ENCODE measurements at places on chromosomes 1 and 21. TPM values are rescaled to one million over a fixed set of nuclear protein-coding genes. Genes with fewer than 3 reads are reported as not detected.
A peak's percentile ranks its signal among the peaks of the same experiment; 100 is the strongest.

The RGL1 gene
- 1.0 TPM for total RNA-seq

The SLC5A3 gene
- 23.7 TPM for total RNA-seq

The DPT gene
- total RNA-seq: not detected

DNA sequence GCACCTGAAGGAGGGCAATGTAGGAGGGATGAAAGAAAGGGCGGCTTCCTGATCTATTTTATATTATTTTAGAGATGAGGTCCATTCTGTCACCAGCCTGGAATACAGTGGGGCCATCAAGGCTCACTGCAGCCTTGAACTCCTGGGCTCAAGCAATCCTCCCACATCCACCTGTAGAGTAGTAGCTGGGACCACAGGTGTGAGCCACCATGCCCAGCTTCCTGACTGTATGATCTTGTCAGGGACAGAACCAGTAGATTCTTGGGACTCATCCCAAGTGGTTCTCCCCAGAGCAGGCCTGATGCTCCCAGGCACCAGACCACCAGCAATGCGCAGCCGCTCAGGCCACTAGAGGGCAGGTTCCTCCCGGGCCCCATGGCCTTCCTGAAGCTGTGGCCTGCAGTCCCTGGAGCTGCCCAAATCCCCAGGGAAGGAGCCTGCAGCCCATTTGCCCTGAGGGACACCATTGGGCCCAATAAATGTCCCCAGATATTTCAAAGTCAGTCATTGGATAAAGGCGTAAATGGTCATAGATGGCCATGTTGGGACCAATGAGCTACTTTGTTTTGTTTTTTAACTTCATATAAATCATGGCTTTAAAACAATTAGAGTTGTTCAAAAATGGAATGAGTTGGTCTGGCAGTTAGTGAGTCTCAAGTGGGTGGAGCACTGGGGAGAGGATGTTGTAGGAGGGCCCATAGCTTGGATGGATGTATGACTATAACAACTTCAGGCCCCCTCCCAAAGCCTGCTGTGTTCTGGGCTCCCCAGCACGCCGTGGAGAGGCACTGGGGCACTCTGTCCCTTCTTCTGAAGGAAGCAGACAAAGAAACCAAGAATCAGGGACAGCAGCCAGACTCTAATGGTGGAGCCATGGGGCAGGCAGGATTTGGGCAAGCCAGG, 44.7 kb upstream of the GOLT1A start:
- no peaks in the 10 kb centered on the region for H3K27me3 ChIP-seq
- H3K4me3 ChIP-seq: no peak overlapping the region
- H3K36me3 ChIP-seq: no peaks in the 10 kb centered on the region

DNA sequence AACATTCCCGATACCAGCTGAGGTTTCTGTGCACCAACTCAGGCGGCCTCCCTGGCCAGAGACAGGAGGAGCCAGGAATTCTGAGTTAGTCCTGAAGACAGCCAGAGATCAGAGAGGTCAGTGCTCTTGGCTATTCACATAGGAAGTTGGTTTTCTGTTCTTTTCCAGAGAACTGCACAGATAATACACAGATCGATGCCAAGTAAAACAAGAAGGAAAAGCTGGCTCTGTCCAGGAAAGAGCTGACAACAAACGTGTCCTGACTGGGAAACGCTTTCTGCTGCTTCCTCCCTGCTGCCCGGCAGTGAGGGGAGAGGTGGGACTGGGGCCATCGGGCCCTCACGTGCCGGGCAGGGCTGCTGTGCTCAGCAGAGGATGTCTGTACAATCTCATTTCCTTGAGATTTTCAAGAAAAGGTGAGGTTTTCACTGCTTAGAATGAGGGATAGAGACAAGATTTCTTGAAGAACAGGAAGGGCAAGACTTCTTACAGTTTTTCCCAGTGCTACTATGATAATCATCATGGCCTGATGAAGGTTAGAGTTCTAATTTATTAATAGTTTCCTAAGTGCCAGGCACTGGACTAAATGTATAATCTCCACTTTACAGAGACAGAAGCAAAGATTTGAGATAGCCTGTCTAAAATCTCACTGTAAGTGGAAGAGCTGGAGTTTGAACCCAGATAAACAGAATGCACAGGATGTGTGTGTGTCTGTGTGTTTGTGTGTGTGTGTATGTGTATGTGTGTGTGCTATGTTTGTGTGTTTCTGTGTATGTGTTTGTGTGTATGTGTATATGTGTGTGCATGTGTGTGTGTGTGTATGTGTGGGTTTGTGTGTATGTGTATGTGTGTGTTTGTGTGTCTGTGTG, 211.0 kb upstream of the RAB4A start:
- H3K4me3 ChIP-seq: no peak overlapping the region
- H3K36me3 ChIP-seq: no peaks in the 10 kb centered on the region
- 0 out of 2 replicates have a peak, but pooled peaks cover 3% of the 10 kb centered on the region for H3K27me3 ChIP-seq
- no peak for DNase-seq
- no peak overlapping the region for H3K27ac ChIP-seq

- no peaks in the 10 kb centered on the region for H3K36me3 ChIP-seq
- no peak for DNase-seq
- H3K27me3 ChIP-seq: no peaks in the 10 kb centered on the region
- no peak overlapping the region for H3K27ac ChIP-seq
Observed at GRCh38 chr1:241666419-241666818, 14.3 kb downstream of the WDR64 start.

DNA sequence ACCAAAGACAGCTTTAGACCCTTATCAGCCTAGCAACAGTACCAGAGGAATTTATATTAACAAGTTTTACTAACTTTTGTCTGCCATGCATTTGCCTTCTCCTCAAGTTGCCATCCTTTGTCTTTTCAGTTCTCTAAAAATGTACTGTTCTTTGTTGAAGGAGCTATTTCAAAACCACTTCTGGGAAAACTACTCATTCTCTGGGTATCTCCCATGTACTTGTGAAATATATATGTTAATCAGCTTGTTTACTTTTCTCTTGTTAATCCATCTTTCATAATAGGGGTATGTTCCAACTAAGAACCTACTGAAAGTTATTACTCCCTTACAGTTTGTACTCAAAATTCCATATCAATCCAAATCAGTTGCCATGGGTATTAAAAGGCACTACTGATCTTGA, 16.3 kb downstream of the DPYD start:
- H3K4me3 ChIP-seq: no peak overlapping the region
- no peaks in the 10 kb centered on the region for H3K27me3 ChIP-seq
- peaks cover 29% of the 10 kb centered on the region for H3K4me1 ChIP-seq
- H3K27ac ChIP-seq: no peak overlapping the region
- H3K36me3 ChIP-seq: peaks cover 6% of the 10 kb centered on the region

DNA sequence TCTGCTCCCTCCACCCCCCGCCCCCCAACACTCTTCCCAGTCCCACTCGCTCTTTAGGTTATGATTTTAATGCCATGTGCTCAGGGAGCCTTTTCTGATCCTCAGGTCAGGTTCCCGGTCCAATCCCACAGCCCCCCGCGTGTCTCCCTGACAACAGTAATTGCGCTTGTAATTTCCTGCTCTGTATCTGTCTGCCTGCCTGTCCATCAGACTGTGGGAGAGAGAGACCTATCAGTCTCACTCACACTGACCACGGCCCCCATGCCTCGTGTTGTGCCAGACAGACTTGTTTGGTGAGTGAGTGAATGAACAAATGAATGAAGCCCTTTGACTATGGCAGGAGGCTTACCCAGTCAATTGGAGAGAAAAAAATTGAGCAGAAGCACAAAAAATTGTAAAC, 50.8 kb upstream of the ECE1 start:
- H3K4me3 ChIP-seq: no peak overlapping the region
- H3K27me3 ChIP-seq: no peaks in the 10 kb centered on the region
- H3K27ac ChIP-seq: peak overlapping the region; percentile 96
- DNase-seq: no peak

DNA sequence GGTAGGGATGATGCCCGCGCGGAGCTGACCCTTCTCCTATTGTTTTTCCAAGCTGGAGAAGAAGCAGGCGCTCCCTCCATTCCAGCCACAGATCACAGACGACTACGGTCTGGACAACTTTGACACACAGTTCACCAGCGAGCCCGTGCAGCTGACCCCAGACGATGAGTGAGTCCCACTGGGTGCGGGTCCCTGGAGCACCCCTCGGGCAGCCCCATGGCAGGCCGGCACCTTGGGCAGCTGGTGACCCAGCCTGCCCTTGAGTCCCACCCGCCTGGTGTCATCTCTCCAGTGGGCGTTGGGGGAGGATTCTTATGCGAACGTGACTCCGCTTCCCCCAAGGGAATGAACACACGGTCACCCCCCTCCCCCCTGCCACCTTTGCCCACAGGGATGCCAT, 10.0 kb downstream of the FAAP20 start:
- H3K36me3 ChIP-seq: no peaks in the 10 kb centered on the region
- H3K4me3 ChIP-seq: no peak overlapping the region
- peaks cover 5% of the 10 kb centered on the region for H3K4me1 ChIP-seq
- no peak overlapping the region for H3K27ac ChIP-seq
- DNase-seq: no peak

DNA sequence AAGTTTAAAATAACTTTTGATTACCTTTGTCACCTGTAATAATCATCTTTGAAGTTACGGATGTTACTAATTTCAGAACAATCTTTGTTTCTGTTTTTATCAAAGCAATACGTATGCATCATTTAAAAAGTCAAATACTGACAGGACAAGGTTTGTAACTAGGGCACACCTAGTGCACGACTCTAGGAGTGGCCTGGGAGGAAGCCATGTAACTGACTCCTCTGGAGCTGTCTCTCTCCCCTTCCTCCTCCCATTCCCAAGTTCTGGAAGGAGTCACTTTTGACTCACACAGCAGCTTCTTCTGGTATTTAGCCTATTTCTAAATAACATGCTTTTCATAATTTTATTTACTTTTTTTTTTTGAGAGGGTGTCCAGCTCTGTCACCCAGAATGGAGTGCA, 11.8 kb upstream of the RAP1GAP start:
- no peak overlapping the region for H3K4me3 ChIP-seq
- peaks cover 2% of the 10 kb centered on the region for H3K4me1 ChIP-seq
- no peaks in the 10 kb centered on the region for H3K27me3 ChIP-seq
- H3K27ac ChIP-seq: no peak overlapping the region
- DNase-seq: no peak
- H3K36me3 ChIP-seq: peaks cover 7% of the 10 kb centered on the region
